Cortex of kidney (tissue), 1 donor: ENCODE measurements at places on chromosomes 4 and X.

DNA sequence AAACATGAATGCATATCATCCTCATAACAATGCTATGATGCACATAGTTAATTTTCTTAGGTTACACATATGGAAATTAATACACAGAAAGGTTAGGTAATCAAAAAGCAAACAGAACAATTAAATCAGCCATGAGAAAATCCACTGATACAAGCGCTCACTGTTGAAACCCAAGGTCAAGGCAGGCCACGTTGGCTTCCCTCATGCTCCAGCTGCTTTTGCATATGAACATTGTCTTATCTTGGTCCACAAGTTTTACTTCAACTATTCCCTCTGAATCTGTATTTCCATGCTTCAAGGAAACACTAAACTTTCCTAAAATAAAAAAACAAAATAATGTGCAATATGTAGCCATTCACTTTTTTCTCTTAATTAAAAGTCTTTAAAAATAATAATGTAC lies 34.5 kb upstream of the PLA2G12A start:
- no peak for DNase-seq

DNA sequence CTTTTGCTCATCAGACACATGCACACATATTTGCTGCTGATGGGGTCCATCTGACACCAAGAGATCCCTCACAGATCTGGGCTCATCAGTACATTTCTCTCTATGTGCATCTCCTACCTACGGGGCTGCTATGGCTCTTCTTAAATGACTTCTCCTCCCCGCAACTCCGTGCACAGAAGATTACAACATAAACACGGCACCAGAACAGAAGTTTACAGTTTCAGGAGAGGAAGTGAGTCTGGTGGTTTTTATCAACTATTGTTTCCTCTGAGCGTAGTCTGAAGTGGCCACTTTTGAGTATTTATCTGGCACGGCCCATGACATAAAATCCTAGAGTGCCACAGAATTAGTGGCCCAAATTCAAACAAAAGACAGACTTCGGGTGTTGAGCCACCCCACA lies 263.8 kb downstream of the PRDM5 start:
- DNase-seq = no peak

- DNase-seq = no peak
Observed at GRCh38 chr4:120202222-120202621, 135.6 kb upstream of the MAD2L1 start.

DNA sequence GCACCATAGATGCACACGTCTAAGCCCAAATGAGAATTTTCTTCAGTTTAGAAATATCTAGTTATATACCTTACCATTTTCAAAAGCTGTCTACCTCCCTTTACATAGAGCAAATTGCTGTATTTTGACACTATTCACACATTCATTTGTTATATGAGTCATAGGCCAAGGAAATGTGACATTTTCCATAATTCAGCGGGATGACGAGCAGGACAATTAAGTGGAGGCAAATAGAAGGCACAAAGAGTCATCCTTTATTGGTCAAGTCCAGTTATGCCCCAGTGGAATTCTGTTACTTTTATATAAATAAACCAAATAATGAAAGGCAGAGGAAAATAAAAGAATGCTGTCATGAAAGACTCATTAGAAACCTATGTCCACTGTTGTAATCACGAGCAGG lies 27.9 kb downstream of the FGF13 start:
- no peak for DNase-seq

DNA sequence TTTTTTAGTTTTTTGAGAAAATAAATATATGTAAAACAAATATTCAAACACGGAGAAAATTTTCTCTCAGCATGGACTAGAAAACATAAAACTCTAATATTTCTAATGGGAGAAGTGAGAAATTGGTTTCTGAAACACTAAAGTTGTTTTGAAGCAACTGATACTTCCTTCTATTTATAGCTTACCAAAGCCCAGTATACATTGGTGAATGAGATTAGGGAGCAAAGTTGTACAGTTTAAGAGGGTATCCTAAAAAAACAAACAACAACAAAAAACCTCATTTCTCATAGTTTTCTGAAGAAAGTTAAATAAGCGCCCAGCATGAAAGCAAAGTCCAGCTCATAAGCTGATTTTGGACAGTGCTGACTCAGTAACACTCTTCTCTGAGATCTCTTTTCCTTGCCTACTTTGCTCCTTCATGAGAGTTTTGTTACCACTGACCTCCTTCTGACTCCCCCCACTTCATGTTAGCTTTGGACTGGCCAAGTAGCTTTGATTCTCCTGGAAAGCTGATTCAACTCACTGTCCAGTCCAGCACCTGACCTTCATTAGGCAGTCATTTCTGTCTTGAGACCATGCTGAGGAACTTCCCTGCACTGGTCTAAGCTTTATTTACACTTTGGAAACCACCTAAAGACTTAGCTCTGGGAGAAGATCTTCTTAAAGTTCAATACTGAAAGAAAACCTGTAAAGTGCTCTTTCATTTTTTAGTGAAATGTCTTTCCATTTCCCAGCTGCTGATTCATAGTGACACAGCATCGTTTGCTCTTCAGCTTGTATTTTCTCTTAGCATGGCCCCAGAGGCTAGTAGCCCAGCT lies 21.8 kb upstream of the P2RY10 start:
- no peak for DNase-seq

DNA sequence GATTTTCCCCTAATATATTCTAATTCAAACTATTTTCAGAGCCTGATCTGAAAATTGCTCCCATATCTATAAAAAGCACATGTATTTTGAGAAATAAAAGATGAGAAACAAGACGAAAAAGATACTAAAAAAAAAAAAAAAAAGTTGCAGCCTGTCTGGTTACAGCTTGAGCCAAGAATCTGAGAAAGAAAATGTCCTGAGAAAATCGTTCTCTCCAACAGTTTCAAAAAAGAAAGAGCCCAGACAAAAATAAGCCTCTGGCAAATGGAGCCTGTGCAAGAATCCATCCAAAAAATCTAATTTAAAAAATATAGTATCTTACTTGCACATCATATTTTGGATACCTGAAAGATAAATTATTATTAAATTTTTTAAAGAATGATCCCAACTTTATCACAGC lies 163.0 kb upstream of the TBL1X start:
- no peak for DNase-seq

DNA sequence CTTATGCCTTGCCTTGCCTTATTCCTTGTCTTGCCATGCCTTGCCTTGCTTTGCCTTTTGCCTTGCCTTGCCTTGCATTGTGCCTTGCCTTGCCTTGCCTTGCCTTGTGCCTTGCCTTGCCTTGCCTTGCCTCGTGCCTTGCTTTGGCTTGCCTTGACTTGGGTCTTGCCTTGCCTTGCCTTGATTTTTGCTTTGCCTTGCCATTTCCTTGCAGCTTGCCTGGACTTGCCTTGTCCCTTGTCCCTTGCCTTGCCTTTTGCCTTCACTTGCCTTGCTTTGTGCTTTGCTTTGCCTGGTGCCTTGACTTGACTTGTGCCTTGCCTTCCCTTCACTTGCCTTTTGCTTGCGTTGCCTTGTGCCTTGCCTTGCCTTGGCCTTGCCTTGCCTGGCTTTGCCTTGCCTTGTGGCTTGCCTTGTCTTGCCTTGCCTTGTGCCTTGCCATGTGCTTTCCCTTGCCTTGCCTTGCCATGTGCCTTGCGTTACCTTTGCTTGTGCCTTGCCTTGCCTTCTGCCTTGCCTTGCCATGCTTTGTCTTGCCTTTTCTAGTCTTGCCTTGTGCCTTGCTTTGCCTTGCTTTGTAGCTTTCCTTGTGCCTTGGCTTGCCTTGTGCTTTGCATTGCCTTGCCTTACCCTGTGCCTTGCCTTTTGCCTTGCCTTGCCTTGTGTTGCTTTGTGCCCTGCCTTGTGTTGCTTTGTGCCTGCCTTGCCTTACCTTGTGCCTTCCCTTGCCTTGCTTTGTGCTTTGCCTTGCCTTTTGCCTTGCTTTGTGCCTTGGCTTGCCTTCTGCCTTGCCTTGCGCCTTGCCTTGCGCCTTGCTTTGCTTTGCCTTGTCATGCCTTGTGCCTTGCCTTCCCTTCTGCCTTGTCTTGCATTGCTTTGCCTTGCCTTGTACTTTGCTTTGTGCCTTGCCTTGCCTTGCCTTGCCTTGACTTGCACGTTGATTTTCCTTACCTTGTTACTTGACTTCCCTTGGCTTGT lies 92.8 kb downstream of the TAB3 start:
- DNase-seq = no peak

DNA sequence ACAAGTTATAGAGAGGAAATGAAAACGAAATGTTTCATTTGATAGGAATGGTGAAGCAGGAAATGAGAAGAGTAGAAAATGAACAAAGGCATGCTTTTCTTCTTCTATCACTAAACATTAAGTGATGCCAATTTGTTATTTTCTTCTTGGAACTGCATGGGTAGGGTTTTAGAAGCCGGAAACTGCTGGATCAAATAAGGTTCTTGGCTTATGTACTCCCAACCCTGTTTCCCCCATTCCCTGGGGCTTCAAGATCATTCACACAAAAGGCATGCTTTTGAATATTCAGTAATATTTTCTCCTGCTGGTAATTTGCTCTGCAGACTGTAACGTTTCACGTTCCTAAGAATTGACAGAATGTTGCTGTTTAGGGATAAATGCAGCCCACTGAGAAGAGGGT lies 224.1 kb downstream of the NLGN4X start:
- DNase-seq = no peak

DNA sequence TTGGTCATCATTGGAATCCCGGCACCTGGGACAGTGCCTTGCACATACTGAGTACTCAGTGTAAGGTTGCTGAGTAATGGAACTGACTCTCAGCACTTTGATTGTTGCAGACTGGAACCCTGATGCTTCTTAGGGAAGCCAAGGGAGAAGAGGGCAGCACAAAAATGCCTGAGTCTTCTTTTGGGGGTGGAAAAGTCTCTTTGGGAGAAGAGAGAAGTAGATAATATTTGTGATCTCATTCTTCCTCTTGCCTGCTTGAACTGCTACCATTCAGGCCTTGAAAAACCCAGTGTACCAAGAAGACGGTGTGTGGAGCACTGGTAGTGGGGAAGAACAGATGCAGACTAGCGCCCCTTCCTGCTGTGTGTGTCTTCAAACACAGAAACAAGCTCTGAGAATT lies 12.3 kb downstream of the SFRP2 start:
- no peak for DNase-seq

GRCh38 chr4:145936997-145937901 lies 1.4 kb downstream of the ZNF827 start:
- peak; percentile 11 for DNase-seq

DNA sequence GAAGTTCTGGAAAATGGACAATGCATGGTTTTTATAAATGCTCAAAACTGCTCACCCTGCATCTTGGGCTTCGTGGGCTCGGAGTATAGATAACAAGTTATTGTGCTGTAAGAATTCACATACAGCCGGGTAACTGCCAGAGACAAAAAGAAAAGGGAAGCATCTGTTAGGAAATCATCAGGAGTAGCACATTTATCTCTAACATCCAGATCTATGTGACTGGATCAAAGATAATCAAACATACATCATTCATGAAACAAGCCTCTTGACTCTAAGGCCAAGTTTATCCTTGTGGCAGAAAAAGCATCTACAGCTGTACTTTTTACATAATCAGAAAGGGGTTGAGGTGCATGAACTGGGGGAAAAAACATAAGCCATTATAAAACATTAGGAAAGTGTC lies 264.2 kb downstream of the PPP3CA start:
- DNase-seq = no peak

GRCh38 chr4:126592088-126592487 lies 1040.7 kb upstream of the INTU start:
- no peak for DNase-seq

DNA sequence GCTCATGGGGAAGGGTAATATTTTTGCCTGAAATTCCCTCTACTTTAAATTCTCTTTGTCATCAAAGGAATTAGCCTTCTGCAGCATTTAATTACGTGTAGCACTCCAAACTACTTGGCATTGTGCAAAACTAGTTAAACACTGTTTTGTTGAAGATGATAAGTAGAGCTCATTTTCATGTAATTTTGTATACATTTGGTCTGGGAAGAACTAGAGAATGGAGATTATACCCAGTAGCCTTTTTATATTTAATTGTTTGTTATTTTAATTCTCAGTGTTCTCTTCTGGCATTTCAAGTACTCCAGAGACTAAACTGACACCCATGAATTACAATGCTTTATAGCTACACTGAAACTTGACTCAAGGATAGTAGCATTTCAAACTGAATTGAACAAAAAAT lies 211.5 kb upstream of the SMIM31 start:
- no peak for DNase-seq

- DNase-seq = no peak
Observed at GRCh38 chr4:140027101-140027500, 126.9 kb downstream of the MAML3 start.

- no peak for DNase-seq
Observed at GRCh38 chrX:33379839-33380238, 168.5 kb upstream of the DMD start.

DNA sequence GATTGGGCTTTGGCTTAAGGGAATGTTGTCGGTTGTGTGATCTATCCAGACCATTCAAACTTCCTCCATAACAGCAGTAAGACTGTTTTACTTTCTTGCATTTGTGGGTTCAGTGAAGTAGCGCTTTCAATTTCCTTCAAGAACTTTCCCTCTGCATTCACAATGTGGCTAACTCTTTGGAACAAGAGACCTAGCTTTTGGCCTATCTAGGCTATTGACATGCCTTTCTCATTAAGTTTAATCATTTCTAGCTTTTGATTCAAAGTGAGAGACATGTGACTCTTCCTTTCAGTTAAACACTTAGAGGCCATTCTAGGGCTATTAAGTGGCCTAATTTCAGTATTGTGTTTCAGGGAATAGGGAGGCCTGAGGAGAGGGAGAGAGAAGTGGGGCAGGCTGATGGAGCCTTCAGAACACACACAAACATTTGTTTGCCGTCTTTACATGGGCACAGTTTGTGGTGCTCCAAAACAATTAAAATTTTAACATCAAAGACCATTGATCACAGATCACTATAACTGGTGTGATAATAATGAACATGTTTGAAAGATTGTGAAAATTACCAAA lies 34.1 kb downstream of the ADH5 start:
- no peak for DNase-seq

DNA sequence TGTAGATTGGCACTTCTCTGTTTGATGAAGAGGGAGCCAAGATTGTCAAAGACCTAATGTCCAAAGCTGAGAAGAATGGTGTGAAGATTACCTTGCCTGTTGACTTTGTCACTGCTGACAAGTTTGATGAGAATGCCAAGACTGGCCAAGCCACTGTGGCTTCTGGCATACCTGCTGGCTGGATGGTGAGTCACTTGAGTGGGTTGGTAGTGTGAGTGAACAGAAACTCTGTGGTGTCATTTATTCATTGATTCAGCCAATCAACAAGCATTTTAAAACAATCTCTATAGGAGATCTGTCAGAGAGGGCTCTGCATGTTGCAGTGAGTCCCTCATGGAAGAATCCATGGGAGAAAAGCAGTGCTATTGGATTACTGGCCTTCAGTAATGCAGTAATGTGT lies 16.3 kb downstream of the TAF9B start:
- no peak for DNase-seq

- no peak for DNase-seq
Observed at GRCh38 chr4:105714071-105714521, 5.5 kb downstream of the GSTCD start.

DNA sequence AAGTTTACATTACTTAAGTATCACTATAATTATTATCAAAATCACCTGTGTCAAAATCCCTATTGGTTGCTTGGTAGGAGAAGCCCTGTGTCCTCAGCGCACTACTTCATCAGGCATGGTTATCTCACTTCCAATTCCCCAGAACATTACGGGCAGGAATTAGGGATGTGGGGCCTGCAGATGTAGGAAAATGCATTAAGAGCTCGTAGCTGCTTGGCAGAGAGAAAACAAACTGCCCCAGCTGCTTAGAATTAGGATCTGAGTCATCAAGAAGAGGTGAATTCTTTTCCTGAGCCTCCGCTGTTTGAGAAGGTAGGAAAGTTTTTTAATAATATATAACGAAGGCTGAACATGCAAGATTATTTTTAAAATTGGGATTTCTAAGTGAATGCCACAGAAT lies 31.1 kb upstream of the CLNK start:
- DNase-seq = no peak

GRCh38 chr4:142264961-142265360 lies 581.1 kb downstream of the INPP4B start:
- DNase-seq = no peak
